Activated CD8-positive, alpha-beta memory T cell treated with anti-CD3 and anti-CD28 coated beads for 1 hour (primary cell): ENCODE measurements at places on chromosomes 12 and 14.

- DNase-seq = no peak
Measured at GRCh38 chr14:92865674-92866073, 57.3 kb upstream of the CHGA start.

DNA sequence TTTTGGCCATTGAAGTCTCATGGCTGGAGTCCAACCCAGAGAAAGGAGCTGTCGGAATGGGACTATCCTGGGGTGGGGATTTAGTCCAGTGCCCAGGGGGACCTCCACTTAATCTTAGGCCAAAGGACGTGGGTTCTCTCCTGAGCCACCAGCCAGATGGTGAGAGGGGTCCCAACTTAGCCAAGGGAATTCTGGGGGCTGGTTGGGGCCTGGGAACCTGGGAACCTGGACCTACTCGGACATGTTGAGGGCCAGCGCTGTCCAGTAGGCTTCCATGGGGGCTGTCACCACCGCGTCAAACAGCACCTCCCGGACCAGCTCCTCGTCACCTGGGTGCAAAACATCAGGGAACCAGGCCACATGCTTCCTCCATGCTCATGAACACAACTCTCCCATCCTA is 33.4 kb downstream of the LRTM2 start:
- DNase-seq = no peak

DNA sequence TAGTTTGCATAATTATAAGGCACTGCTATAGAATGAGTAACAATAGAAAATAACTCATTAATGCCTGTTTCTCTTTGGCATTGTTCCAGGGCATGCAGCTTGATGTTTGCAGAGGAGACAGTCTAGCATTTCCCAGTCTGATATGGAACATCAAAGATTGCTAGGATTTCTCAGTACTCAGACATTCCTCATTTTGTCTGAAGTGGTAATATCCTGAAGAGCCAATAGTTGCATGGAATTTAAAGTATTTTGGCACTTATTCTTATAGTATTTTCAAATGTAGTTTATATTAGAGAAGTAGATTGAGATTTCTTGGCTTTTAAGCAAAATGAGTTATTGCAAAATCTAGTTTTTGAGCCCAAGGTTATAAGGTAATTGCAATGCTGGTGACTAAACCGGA is 337.3 kb upstream of the E2F7 start:
- DNase-seq = no peak

DNA sequence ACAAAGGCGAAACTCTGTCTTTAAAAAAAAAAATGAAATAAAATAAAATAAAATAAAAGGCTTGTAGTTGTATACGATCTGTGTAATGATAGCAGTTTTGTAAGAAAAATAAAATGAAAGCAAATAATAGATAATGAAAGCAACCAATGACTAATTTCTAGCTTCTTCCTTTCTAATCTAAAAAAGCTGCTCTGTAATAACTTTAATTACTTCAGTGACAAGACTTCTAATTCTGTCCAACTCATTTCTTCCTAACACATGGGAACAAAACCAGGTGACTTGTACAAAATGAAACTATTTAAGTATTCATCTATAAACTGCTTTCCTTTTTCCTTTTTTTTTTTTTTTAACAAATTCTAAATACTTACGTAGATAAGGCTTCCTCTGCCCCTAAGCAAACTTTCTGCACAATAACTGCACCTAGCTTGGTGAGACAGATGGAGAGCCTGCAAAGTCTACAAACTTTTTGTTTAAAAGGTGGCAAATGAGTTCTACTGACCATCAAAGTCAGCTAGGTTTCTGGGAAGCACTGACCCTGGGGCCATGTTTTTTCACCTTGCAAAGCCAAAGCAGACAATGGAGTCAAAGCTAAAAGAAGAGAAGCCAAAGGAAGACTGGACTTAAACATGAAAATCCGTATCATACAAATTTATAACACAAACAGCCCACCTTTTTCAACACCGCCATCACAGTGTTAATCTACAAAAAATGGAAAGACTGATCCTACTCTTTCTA is 28.2 kb downstream of the DENND5B start:
- no peak for DNase-seq

- no peak for DNase-seq
Measured at GRCh38 chr12:45779936-45780335, 50.4 kb downstream of the ARID2 start.

DNA sequence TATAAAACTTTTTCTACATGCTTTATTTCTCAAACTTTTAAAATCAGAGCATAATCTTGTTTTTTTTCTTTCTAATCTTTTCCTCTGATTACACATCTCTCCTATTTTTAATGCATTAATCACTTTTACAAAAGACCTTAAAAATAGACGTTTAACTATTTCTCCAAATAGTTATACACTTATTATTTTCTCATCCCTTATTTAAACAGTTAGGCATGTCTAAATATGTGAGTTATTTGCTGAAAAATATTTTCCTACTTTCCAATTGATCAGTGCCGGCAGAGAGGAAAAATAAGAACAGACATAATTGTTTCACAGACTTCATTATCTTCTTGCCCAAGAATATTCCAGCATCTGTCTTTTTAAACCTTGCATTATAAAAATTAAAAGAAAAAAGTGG is 28.7 kb upstream of the RHOJ start:
- DNase-seq = no peak

GRCh38 chr14:26132061-26132645 is 465.7 kb downstream of the NOVA1 start:
- no peak for DNase-seq

- DNase-seq = no peak
Measured at GRCh38 chr14:82766996-82767395, 1233.3 kb upstream of the SEL1L start.

DNA sequence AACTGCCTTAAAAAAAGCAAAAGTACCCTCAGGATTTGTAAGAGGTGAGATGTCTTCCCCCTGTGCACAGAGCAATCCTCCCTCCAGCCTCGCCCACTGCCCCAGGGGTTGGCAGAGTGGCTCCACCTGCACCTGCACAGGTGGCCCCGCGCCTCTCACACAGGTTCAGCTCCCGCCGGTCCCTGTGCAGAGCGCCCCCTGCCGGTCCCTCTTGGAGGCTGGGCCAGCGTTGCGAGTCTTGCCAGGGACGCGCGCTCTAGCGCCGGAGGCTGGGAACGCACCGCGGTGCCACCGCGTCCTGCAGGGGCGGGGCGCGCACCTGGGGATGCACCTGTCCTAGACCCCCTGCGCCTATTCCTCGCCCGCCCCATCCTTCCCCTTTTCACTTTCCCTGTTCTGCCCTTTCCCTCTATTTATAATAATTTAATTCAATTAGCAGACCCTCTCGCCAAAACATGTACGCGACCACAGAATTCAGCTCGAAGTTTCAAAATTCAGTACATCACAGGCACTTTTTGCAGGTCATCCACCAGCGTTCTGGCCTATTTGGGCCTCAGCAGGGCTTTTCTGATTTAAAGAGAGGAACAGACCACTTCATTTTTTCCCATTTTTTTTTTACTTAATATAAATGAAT is 618.6 kb downstream of the AACS start:
- no peak for DNase-seq

DNA sequence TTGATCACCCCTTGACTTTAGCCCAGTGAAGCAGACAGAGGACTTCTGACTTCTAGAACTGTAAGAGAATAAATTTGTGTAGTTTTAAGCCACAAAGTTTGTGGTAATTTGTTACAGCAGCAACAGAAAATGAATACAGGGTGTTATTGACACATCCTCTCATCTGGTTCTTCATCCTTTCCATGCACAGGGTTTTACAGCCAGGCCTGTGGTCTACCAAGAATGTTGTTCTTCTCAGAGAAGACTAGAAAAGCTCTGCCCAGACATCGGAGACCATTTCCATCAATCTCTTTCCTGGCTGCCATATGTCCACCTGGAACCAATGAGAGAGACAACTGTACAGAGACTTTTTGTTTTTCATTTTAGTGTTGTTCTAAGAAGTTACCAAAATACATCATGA is 308.2 kb upstream of the AMIGO2 start:
- no peak for DNase-seq

GRCh38 chr14:55855751-55856150 is 262.5 kb upstream of the PELI2 start:
- no peak for DNase-seq

- no peak for DNase-seq
Measured at GRCh38 chr14:87449016-87449415, 544.0 kb downstream of the GALC start.

DNA sequence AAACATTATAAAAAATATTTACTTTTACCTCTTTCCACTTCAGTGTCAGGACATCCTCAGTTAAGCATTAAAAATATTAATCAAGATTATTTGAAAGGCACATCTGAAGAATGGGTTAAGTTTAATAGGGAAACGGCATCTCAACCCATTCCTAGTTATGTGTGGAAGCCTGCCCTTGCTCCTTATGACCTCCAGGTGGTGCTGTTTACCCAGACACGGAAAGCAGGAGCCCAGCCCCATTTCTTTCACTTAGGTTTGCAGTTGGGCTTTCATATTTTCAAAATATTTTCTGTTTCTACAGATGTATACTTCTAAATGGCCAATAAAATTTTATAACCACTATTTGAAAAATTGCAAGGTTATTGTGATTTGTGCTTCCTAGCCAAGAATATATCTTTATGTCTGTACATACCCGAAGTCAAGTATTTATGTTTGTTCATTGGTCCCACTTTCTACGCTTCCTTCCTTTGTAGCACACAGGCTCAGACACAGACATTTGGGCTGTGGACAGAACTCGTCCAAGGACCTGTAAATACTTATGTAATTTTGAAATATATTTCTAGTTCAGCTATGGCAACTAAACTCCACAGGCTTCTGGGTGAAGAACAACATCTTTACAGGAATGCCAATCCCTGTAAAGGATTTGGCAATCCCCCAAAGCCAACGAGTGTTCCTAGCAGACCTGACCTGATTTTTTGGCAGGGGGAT is 247.1 kb downstream of the AKAP6 start:
- DNase-seq = no peak

DNA sequence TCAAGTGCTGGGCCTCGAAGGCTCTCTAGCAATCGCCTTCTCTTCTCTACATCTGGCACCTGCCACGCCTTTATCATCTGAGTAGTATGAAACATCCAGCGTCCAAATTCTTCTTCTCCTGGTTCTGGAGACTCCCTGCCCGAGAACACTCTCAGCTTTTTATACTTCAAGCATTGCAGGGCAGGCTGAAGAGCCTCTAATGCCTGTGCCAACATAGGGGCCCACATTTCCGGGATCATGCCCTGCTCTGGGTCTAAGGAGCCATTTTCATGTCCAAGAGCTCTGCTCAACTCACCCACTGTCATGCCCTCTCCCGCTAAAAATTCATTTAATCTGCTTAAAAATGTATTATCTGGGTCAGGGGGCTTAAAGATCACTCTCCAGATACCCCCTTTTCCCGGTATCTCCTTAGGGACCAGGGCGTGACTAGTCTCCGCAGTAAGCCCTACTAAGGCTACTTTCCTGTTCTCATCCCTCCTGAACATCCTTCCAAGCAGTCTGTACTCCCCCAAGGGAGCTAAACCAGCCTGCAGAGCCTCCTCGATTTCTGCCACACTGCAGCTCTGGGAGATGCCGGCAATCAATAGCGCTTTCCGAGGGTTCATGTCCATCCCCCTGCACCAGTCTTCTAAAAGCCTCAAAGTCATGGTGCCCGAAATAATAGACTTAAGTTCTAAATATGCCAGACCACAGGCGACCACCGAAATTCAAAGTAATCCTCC is 940 bp downstream of the MOAP1 start:
- DNase-seq = no peak

- DNase-seq = no peak
Measured at GRCh38 chr12:90936230-90937005, 18.6 kb downstream of the CCER1 start.

- no peak for DNase-seq
Measured at GRCh38 chr12:110557300-110557699, 25.8 kb downstream of the PPTC7 start.
